Activated T-helper 1 cell treated with anti-CD3 and anti-CD28 coated beads, Interleukin-2, amount 50 U/mL, for 16 hours (primary cell): ENCODE measurements at places on chromosomes 4 and X.

DNA sequence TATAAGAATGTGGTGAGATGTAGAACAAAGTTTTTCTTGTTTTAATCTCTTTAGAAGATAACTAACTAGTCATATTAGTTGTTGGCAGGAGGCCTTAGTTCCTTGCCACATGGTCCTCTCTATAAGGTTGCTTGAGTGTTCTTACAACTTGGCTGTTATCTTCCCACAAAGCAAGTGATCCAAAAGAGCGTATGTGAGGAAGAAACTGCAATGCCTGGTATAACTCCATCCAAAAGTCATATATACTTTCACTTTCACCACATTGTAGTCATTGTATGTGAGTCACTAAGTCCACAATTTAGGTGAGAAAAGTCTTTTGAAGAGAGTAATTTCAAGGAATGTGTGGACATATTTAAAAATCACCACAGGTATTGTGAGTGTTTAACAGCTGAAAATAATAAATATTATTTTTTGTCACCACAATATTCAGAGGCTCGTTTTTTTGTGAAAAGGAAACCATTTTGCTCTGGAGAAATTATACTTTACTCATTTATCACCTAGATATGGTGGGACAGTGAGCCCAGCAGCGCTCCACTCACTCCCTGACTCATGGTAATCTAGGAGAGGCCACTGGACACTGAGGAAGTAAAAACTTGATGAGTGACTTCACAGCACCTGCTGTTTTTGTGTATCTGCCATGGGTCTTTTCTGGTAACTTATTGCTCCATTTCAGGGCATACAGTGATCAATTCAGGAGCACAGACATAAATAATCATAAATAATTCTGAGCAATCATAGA, 369.4 kb upstream of the NDST3 start:
- DNase-seq: no peak

DNA sequence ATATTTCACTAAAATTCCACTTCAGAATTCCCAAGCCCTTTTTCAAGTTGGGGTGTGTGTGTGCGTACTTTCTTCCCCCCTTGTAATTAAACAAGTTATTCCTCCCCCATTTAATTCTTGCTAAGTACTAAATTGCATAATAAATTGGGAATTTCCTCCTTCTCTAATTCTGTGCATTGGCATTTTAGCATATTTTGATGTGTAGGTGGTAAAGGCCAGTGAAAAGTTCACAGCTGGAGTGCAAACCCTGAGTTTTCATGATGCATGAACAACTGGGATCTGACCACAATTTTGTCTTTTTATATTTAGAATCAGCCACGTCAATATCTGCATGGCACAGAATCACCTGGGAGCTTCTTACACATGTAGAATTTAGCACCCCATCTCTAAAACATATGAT, 18.5 kb downstream of the ANXA3 start:
- no peak for DNase-seq

DNA sequence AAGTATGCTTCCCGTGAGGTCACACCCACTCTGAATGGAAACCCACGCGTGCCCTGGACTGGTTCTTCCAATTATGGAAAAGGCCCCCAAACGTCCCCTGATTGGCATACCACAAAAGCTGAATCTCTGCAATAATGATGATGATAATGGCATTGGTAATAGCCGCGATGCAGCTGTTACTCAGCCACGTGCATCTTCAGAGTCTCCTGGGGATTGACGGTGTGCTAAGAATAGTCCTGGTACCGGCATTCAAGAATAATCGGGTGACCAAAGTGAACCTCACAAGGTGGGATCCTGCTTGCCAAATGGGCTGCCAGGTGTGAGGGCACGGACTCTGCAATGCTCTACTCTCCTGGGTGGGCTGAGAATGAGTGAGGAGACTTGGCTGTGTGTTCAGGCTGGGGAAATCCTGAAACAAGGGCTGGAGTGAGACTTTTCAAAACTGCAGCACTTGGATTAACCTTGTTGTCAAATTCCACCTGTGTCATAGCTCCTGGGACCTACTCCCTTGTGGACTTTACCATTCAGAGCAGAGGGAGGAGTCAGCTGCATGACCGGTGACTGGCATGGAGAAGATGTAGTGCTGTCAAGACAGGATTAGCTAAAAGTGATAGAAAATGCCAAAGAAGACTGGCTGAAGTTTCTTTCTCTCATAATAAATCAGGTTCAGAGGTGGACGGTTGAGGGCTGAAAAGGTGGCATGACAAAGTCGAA, 615.4 kb downstream of the MID1IP1 start:
- no peak for DNase-seq

GRCh38 chr4:37469286-37469685, 216.9 kb downstream of the RELL1 start:
- no peak for DNase-seq

DNA sequence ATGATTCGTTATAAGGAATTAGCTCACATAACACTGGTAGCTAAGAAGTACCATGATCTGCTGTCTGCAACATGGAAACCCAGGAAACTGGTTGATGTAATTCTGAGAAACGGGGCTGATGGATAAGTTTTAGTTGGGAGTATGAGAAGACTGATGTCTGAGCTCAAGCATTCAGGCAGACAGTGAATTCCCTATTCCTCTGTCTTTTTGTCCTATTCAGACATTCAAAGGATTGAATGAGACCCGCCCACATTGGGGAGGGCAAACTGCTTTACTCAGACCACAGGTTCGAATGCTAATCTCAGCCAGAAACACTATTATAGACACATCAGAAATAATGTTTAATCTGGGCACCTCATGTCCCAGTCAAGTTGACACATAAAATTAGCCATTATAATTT, 515.5 kb downstream of the STPG2 start:
- DNase-seq: no peak

DNA sequence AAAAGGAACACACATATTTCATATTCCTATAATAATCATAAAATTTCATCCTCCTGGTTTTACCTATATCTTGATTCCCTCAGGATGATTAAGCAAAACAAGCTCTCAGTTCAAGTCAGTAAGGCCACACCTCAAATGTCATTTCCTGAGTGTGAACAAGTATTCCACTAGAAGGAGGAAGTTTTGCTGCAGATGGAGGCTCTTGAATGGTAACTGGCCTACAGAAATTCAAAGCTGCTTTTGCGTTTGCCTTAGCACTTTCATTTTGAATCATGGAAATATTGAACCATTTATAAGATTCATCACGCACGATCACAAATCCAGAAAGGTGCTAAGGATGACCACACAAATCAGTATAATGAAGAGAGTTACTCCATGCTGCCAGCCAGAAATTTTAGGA, 254.4 kb upstream of the CXXC4 start:
- DNase-seq: no peak

DNA sequence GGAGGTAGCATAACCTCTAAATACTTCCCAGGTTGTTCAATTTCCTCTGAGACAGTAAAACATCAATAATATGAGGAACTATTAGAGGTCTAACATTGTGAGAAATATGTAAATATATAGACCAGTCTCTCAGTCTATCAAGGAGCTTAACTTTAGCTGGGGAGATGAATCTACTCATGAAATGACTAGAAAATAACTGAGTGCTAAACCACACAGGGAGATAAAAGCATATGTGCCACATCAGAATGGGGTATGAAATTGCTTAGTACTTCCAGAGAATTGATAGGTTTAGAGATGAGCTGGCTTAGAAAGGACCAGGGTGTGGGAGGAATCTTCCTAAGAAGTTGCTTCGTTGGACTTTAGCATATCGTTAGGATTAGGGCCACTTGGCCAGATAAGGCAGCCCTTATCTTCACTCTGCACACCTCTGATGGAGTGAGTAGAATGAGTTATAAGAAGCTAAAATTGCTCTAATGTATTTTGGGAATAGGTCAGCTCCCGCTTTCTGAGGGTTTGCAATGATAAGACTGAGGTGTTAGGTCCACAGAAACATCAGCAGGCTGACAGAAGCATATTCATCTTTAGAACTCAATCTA, 299.2 kb downstream of the UNC5C start:
- no peak for DNase-seq

DNA sequence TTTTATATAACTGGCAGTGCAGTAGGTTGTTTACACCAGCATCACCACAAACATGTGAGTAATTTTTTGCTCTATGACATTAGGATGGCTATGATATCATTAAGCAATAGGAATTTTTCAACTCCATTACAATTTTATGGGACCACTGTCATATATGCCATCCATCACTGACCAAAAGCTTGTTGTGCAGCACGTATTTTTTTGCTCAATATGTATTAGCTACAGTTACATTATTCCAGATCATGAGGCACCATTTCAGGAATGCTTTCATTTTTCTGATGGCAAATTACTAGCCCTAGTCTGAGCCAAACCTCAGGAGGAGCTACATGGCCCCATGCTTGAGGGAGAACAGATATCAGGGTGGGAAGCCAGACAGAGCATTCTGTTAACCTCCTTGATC, 56.8 kb upstream of the DCLK2 start:
- no peak for DNase-seq

- DNase-seq: no peak
These were observed 31.7 kb upstream of the CRMP1 start for GRCh38 chr4:5924461-5925125.

GRCh38 chrX:38363046-38363445, 10.6 kb downstream of the OTC start:
- DNase-seq: no peak

DNA sequence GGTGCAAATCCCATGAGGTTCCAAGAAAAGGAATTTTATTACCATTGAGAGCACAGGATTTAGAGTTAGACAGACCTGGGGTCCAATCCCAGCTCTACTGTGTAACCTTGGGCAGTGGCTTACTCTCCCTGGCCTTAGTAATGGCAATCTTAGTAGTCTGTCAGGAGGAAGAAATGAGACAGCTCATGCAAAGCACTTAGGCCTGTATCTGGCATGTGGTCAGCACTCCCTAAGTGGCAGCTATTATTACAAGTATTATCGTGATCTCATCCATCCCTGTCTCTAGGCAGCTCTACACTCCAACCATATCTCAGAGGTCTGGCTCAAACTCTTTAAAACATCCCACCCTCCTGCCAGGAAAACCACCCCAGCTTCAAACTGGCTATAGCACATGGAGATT, 129.6 kb upstream of the NALF2 start:
- DNase-seq: no peak

GRCh38 chr4:120749445-120750151, 172.9 kb downstream of the PRDM5 start:
- DNase-seq: no peak

DNA sequence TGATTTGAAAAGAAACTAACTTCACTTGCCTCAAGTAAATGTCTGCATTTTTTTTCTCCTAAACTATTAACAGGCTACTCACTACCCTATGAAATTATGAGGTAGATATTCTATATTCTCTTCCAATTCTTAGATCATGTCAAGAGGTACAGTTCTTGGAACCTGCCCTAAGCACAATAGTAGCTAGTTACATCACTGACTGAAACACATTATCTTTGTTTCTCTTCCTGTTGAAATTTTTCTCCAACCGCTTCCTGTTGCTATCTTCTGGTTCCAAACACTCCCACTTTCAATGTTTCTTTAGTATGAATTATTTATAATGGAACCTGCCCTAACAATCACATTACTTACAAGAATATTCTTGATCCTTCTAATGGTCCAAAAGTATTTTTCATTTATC, 5.0 kb upstream of the BANK1 start:
- no peak for DNase-seq

GRCh38 chrX:137567682-137568232, 1.8 kb downstream of the ZIC3 start:
- DNase-seq: no peak

DNA sequence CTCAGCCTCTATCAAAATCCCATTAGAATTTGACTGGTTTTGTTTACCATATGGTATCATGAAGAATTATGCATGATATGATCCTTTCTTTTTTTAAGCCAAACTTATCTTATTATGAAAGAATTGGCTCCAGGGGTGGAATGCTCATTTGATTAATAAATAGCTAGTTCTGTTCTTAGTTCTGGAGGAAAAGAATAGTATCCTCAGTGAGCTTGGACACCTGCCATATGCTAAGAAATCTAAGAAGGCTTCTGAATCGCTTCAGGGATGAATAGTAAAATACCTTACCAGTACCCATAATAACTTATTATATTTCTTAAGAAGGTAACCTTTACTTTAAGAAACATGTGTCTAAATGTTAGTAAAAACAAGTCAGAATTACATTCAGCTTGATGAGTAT, 803.6 kb downstream of the ADGRL3 start:
- no peak for DNase-seq

GRCh38 chr4:14049946-14050345, 422.4 kb upstream of the BOD1L1 start:
- DNase-seq: no peak

DNA sequence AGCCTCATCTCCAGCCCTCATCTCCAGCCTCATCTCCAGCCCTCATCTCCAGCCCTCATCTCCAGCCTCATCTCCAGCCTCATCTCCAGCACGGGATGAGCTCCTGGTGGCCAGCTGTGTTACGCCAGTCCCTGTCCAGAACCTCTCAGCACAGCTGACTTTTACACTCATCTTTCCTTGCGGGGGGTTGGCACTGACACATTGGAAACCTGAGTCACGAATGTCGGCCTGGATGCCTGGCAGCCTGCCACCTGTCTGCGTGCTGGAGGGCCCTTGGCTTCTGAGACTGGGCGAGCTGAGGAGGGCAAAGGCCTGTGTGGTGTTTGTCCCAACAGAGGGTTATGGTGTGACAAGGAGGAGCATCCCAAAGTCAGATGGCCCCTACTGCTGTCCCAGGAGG, 66.1 kb upstream of the HGFAC start:
- DNase-seq: no peak

DNA sequence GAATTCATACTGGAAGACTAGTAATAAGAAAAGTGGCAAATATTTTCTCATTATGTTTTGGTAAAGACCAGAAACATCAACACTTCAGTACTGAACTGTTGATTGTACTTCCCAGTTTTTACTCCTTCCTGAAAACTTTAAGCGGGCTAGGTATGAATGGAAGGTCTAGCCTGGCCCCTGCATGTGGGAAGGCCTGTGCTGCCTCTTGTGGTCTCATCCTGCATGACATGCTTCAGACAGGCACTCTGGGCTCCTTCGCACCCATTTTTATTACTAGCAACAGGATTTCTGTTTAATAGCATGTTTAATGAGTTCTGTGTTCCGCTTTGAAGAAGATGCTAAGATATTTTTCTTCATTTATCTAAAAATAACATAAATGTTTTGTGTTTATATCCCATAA, 279.1 kb downstream of the ANK2 start:
- no peak for DNase-seq

- no peak for DNase-seq
These were observed 146.2 kb upstream of the JADE1 start for GRCh38 chr4:128663325-128663724.

DNA sequence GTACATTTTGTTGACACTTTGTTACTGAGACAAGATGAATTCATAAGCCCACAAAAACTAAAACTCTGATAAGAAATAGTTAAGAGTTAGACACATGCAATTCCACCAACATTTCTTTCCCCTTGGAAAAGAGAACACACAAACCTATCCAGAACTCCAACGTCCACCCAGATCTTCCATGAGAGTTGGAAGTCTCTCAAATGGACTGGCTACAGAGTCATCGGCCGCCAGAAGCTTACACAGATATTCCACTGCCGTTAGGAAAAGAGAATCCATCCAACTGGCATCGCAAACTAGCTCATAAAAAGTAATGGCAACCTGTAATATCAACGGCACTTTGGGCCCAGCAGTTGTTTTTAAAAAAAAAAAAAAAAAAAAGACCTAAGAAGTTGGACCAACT, 114.7 kb downstream of the PRKX start:
- DNase-seq: no peak
